ENCODE measurements at places on chromosomes 2 and 18.
A peak's percentile ranks its signal among the peaks of the same experiment; 100 is the strongest.

DNA sequence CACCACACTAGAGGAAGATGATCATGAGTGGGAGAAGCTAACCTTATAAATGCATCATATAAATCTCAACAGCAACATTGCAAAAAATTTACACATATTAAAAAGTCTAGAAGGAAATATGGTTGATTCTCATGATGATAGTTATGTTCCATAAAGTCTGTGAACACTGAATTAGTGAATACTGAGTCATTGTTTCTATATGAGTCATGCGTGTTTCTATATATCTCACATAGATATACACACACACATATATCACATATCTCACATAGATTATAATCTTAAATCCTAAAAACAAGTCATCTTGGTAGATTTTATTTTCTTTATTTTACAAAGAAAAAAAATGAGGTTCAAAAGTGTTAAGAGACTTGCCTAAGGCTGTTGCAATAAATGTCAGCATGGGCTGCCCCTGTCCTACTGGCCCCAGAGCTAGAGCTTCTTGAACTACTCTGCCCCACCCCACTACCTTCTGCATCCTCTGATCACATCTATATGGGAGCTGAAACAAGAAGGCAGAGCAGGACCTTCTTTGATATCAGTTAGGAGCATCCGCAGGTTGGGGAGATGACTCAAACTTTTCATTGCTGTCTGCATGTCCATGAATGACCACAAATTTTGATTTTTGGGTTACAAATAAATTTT lies 81.8 kb upstream of the ADAM23 start:
- peak; percentile 82 for DNase-seq

- no peak for DNase-seq
Measured at GRCh38 chr2:94994063-94994913, 31.2 kb upstream of the MAL start.

DNA sequence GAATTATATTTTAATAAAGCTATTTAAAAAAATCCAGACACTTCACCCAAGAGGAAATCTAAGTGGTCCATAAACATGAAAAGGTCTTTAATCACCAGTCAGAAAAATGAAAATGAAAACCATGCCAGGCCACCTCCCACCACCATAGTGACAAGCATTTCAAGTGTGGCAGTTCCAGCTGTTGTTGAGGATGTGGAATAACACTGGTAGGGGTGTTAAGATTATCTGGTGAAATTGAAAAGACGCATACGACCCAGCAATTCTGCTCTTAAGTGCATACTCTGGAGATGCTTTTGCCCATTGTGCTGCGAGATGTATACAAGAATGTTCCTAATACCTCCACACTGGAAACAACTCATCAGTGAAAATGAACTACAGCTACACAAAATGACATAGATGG lies 82.2 kb downstream of the MSH2 start:
- no peak for DNase-seq

DNA sequence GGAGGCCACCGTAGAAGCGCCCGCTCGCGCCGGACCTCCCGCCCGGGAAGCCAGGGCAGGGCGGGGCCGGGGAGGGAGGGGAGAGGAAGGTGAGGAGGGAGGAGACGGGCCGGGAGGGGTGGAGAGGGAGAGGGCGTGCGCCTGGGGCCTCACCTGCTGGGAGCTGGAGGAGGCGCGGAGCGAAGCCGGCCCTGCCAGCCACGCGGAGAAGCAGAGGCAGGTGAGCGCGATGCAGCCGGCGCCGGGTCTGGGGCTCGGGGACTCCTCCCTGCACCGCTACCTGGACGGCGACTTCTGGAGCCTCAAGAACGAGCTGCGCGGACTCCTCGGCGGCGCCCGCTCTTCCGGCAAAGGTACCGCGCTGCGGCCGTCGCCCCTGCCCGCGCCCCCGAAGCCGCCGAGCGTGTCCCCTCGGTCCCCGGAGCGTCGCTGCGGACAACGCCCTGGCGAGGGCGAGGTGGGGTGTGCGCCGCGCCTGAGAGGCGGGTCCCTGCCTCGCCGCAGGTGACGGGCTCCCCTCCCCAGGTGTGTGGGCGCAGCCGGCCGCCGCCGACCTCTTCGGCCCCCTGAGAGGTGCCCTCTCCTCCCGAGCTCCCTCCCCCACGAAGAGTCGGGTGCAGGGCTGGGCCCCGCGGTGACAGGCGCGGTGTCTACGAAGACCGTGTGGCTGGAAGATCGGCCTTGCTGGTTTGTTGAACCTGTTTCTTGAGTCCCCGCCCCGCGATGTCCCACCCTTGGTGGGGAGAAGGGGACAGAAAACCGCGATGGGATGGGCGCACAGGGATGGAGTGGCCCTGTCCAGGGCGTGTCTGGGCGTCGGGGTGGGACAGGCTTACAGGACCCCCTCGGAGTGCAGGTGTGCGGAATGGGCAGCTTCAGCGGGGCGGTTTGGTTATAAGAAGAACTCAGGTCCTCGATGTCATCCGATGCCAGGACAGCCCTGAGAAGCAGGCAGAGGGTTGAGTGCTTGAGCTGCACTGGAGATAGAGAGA lies at the start of gene ACOXL:
TSS of gene ACOXL (plus strand) at position 152 of the 992 bp plus-strand sequence. CDS start 35,817 bp downstream, outside the sequence.
- no peak for DNase-seq

DNA sequence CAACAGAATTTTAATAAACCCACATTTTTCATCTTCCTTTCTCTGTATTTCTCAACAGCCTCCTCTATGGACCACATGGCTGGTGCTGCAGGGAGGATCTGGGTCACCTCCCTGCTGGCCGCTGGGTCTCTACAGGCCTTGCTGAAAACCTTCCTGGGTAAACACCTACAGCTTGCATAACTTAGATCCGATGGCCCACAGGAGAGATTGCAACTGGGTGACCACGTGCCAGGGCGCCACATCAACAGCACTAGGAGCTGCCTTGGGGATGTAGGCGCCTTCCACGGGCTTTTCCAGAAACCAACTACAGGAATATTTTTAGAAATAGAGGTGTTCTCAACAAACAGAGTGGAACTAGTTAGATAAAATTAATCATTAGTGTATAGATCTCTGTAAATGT lies 19.4 kb downstream of the TMEM18 start:
- DNase-seq, result no peak

GRCh38 chr18:24054130-24054529 lies 39.6 kb downstream of the TTC39C start:
- peak; percentile 64 for DNase-seq

DNA sequence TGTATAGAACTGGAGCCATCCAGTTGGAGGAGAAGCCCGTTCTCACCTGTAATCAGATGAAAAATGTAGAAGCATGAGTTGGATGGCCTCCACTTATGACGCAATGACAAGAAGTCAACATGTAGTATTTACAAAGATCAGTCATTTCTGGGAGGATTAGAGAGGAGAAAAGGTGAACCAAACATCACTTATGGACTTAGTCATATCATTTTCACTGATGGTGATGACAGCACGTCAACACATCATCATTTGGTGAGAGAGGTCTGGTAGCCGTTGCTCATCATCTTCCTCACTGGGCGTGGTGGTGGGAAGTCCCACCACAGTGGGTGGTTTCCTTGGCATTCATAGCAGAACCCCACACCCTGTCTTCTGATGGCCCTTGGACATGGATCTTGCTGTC lies 264.2 kb upstream of the EPAS1 start:
- peak; percentile 94 for DNase-seq

Data from activated CD4-positive, alpha-beta T cell treated with anti-CD3 and anti-CD28 coated beads, Interleukin-10, Interleukin-2, amounts not matched to agents 100 ng/mL and 50 ng/mL, durations not matched to agents 16 hours and 8 hours (primary cell).